Stimulated activated CD4-positive, alpha-beta T cell treated with anti-CD3 and anti-CD28 coated beads, Interleukin-12 subunit alpha, Interleukin-12 subunit beta, amount 100 ng/mL, for 48 hours (primary cell): ENCODE measurements at places on chromosomes 5 and 9.

DNA sequence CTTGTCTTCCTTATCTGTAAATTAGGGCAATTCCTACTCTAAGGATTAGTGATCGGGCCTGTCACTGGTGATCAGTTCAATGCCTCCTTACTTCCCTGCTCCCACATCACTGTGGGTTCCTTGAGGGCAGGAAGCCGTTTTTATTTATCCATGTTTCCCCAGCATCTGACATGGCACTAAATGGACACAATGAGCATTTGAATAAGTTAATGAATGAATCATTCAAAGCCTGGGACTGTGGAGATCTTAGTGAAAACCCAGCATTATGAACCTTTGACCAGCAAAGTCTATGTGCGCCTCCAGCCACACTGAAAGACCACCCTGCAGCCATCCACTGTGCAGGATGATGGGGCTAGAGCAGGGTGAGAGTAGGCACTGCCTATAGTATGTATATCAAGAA, 11.6 kb downstream of the COL15A1 start:
- no peak for DNase-seq

GRCh38 chr9:134489621-134490408, 151.8 kb upstream of the COL5A1 start:
- no peak for DNase-seq

DNA sequence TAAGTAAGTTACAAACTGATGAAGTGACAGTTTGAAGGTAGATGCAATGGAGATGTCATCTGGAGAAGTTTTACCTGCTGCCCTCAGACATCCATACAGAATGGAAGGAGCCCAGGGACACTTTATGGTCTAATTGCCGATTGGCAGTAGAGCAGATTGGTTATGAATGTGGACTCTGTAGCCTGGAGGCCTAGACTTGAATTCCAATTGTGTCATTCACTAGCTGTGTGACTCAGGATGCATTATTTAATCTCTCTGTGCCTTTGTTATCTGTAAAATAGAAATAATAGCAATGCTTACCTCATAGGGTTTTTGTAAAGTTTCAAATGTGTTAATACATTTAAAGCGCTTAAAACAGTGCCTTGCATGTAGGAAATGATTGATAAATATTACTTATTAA, 5.2 kb upstream of the TCERG1 start:
- no peak for DNase-seq

DNA sequence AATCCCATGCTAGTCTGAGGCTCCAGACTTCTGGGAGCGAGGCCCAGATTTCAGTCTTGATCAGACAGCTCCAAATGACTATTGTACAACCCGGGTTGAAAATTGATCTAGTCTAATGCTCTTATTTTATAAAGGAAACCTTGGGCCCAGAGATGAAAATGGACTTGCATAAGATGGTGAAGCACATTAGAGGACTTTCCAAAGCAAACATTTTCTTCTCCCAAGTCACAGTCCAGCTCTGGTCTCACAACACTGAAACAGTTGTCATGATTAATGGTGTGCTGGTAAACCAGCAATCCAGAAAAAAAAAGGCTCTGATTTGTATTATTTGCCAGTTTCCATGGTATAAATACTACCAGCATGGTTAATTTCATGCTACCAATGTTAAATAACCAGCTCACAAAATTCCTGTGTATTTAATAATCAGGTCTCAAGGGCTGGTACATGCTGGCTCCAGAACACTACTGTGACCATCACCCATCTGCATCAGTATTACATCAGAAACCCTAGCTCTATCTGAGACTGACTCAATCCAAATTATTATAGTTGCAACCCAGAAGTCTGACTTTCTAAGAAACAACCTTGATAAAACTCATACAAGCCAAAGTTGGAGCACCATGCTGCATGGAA, 32.5 kb upstream of the ABLIM3 start:
- DNase-seq, result no peak

- no peak for DNase-seq
Observed at GRCh38 chr5:129204525-129204924, 110.0 kb downstream of the ISOC1 start.

DNA sequence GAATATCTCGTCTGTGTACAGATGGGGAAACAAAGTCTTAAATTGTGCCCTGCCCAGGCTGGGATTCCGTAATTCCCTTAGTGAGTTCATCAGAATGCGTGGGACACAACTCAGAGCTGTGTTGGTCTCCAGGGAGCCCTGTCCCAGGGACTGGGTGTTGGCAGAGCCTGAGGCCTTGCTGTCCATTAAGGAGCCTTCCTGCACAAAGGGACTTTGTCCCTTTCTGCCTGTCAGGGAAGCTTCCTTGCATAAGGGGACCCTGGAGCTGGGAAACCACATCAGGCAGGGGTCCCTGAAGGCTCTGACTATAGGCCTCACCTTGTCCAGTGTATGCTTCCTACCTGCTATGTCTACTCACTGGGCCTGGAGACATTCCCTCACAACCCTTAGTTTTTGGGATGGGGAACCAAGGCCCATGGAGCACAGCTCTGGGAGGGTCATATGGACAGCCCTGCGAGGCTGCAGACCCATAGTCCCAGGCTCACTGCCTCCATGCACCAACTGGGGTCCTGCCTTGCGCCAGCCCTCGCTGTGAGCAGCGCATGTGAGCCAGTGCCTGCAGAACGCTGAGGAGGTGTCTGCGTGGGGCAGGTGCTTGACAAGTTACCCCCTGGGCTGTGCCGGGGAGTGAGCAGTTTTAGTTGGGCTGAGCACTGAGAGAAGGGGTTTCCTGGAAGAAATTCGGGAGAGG, 1.6 kb downstream of the CARD19 start:
- no peak for DNase-seq

DNA sequence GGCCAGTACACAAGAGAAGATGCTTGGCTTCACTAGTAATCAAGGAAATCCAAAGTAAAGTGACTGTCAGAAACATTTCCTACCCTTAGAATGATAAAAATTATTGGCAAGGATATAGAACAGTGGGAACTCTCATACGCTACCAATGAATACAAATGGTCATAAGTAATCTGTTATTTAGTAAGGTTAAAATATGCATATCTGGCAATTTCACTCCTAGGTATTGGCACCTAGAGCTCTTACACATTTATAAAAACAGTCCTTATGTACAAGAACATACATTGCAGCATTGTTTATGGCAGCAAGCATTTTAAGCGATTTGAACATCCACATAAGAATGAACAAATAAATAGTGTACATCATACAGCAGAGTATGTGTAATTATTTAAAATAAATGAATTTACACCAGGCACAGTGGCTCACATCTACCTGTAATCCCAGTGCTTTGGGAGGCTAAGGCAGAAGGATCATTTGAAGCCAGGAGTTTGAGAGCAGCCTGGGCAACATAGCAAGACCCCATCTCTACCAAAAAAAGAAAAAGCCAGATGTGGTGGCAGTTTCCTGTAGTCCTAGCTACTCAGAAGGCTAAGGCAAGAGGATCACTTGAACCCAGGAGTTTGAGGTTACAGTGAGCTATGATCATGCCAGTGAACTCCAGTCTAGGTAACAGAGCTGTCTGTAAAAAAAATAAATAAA, 93.3 kb downstream of the NIPBL start:
- DNase-seq, result no peak

DNA sequence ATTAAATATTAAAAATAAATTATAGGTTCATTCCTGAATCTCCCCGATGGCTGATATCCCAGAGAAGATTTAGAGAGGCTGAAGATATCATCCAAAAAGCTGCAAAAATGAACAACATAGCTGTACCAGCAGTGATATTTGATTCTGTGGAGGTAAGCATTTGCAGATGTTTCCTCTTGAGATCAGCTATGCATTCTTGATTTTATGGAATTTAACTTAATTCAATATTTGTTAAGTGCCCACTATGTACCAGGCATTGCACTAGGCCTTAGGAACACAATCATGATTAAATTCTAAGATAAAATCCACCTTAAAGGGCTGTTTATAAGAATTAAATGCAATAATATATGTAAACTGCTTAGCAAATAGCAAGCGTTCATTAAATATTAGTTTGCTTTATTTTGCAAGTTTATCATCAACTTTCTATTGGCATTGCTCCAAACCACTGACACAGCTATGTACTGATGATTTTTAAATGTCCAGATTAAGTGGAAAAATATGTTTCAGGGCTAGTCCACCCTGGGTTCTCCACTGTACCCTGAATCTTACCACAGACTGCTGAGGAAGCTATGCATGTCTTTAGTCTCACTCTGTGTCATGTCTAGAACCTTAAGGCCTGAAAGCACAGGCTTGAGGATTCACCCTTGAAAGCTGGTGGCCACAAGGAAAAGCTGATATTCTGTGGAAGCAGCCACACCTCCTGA, 33.2 kb downstream of the SLC22A4 start:
- no peak for DNase-seq

DNA sequence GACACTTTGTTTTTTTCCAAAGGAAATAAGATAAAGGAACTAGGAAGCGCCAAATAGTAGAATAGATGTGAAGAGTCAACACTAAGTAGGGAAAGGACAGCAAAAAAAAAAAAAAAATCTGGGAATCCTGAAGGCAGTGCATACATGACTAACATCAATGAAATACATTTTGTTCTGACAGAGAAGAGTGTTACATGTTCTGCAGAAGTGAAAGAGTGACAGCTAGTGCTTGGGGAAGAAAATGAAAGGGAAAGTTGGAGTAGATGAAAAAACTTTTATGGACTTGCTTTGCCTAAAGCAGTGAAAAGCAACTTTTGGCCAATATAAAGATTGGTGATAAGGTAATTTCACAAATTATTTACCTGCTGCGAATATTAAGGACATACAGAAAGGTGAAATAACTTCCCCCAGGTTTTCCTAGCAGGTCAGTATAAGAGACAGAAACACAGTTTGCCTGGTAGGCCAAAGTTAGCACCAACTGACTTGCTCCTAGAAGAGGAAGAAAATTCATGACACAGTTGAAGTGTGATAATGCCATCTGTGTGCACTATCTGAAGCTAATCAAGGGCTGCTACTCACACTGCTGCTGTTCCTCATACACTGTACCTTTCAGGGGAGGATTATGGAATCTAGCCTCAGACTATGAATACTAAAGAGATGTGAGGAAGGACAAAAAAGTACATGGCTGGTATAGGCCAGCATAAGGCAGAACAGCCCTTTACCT, 38.6 kb downstream of the RANBP6 start:
- DNase-seq, result no peak

- DNase-seq, result no peak
Observed at GRCh38 chr5:57503433-57503832, 20.8 kb upstream of the ACTBL2 start.

DNA sequence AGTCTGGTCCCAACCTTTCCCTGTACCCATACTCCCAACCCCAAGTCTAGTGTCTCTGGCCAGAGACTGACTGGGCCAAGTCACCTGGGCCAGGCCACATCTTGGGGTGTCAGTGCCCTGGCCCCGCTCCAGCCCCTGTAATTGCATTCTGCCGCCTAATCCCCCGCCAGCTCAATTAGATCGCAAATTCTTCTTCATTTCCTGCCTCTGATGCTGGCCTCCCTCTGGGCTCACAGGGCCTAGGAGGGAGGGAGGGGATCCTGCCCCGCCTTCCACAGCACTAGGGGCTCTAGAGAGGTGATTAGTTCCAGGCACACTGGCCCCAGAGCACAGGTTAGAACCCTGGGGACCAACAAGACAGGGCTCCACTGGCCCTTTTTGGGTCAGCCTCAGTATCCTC, 5.5 kb downstream of the CXXC5 start:
- DNase-seq, result no peak

- no peak for DNase-seq
Observed at GRCh38 chr5:87539839-87540238, 127.1 kb upstream of the CCNH start.

GRCh38 chr5:148542812-148543211, 111.5 kb downstream of the HTR4 start:
- no peak for DNase-seq

DNA sequence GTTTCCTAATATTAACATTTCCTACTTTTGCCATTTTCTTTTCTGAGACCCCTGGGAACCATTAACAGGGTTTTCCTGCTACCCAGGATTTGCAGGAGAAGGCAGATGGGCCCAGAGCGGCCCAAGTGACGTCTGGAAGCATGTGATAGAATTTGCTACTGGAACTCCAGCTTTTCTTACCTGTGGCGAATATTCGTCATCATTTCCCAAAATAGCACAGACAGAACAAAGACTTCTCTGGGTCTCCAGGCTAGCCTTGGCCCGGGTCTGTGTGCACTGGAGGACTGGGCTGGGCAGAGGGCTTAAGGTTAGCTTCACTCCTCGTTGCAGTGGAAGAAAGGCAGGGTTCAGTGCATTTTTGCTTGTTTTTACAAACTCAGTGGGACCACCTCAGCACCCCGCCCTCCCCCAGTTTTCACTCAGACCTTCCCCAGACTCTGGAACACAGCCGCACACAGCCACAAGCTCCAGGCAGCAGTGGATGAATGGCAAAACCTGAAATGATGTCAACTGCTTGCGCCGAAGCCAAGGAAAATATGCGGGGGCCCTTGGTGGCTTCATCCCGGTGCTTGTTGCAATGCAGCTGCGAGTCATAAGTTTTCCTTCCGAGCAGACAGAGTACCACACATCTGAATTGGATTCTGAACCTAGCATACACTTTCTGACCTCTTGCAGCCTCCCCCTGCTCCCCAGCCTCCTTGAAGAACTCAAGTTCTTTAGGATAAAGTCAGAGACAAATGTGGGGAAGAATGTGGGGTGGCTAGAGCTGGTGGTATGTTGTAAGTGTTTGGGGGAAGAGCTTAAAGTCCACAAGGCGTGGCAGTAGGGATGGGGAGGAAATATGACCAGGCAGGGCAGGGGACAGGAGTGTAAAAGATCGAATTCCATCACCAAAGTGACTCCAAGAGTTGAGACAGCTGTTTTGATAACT, 586.0 kb downstream of the CCDC171 start:
- DNase-seq, result no peak

- DNase-seq, result no peak
Observed at GRCh38 chr9:108258640-108259039, 597.1 kb downstream of the ACTL7B start.

DNA sequence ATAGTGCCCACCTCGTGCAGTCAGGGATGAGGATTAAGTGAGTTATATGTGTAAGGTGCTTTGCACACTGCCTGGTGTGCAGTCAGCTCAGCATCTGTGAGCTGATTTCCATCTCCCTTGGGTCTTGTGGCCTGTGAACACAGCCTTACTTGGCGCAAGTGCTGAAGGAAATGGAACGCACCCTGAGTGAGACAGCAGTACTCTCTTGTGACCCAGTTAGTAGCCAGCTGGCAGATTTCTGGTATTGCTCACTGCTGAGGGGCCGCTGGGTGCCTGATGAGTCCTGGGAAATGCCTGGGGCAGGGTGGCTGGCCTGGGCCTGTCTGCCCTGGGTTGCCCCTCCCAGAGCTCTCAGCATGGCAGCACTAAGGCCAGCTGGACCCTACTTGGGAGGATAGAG, 90.9 kb upstream of the BOD1 start:
- no peak for DNase-seq

- DNase-seq, result no peak
Observed at GRCh38 chr5:4017076-4017803, 421.6 kb downstream of the IRX1 start.

GRCh38 chr9:127059030-127059429, 63.4 kb downstream of the ANGPTL2 start:
- DNase-seq, result no peak
